ENCODE measurements at places on chromosomes 6 and 20. TPM values are rescaled to one million over a fixed set of nuclear protein-coding genes. Genes with fewer than 3 reads are reported as not detected.
A peak's percentile ranks its signal among the peaks of the same experiment; 100 is the strongest.

DNA sequence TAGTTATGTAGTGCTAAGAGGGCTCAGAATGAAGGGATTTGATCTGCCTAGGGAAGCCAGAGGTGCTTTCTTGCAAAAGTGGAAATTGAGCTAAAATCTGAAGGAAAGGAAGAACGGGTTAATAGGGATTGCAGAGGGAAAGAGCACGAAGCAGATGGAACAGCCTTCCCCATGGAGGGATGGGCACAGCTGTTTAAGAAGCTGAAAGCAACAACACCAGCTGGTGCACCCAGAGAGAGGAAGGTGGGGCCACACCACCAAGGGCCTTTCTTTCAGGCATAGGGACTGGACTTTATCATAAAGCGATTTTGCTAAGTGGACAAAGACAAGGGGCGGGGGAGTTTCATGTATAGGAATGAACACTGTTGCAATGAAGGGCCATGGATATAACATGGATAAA lies 65.8 kb upstream of the SNRPB2 start:
- no peak overlapping the region for H3K4me3 ChIP-seq
- H3K36me3 ChIP-seq = no peaks in the 10 kb centered on the region
- H3K27me3 ChIP-seq = no peaks in the 10 kb centered on the region
- no peaks in the 10 kb centered on the region for H3K4me1 ChIP-seq
- H3K27ac ChIP-seq = no peak overlapping the region

The MOCS1 gene
- 16.2 TPM for polyA plus RNA-seq

The TMEM170B gene
- 0.92 TPM for polyA plus RNA-seq

The LAMA4 gene
- polyA plus RNA-seq = 16.6 TPM

GRCh38 chr20:21289651-21290050 lies 13.5 kb upstream of the XRN2 start:
- H3K27me3 ChIP-seq = no peaks in the 10 kb centered on the region
- H3K4me1 ChIP-seq = no peaks in the 10 kb centered on the region
- H3K27ac ChIP-seq = no peak overlapping the region
- H3K4me3 ChIP-seq = no peak overlapping the region

DNA sequence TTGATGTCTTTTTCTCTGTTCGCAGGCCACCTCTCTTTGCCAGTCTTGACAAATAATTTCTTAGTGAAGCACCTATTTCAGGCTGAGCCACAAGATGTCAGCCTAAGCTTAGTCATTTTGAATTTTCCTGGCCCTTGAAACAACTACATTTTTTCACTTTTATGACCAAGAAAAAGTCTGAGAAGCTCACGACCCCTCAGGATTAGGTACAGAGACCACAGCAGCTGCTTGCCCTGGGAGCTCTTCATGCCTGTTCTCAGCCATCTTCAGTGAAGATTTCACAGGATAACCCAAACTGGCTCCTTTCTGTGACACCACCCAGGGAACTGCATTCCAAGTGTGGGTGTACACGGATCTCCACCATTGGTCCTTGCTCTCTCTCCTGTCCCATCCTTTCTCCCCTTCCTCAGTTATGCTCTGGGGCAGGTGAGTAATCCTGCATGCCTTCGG lies 38.4 kb upstream of the SPTLC3 start:
- DNase-seq = no peak
- no peak overlapping the region for H3K4me3 ChIP-seq
- H3K4me1 ChIP-seq = no peaks in the 10 kb centered on the region
- H3K36me3 ChIP-seq = no peaks in the 10 kb centered on the region
- no peaks in the 10 kb centered on the region for H3K27me3 ChIP-seq

DNA sequence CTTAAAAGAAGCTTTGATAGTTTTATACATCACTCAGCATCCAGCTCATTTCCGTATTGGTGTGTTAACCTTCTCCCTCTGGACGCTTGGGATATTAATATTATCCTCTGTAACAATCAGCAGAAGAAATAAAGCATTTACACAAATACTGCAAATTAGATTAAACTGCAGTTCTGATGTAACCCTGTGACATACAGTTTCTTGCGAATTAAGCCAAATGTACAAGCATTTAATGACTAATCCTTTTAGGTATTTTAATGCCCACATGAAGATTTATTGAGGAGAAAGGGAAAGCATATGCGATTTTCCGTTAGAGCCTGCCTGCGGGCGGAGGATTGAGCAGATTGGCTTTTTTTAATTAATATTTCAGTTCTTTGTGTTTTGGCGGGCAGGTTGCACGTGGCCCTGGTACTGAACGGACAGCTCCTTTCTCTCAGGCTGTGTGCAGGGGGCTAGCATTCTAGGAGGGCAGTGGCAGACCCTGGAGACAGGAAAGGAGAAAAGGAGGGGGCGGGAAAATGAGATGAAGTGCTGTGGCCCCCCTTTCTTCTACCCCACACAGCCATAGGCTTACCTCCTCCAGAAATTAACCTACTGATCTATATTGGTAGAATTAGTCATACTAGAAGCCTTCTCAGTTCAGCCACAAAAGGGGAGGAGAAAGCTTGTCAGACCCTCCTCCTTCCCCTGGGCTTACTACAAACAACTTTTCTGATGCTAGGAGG lies 14.1 kb upstream of the TFAP2D start:
- DNase-seq = no peak
- H3K36me3 ChIP-seq = no peaks in the 10 kb centered on the region
- no peaks in the 10 kb centered on the region for H3K4me1 ChIP-seq
- H3K27ac ChIP-seq = no peak overlapping the region
- H3K27me3 ChIP-seq = no peaks in the 10 kb centered on the region

The COMMD7 gene
- 46.8 TPM for polyA plus RNA-seq

DNA sequence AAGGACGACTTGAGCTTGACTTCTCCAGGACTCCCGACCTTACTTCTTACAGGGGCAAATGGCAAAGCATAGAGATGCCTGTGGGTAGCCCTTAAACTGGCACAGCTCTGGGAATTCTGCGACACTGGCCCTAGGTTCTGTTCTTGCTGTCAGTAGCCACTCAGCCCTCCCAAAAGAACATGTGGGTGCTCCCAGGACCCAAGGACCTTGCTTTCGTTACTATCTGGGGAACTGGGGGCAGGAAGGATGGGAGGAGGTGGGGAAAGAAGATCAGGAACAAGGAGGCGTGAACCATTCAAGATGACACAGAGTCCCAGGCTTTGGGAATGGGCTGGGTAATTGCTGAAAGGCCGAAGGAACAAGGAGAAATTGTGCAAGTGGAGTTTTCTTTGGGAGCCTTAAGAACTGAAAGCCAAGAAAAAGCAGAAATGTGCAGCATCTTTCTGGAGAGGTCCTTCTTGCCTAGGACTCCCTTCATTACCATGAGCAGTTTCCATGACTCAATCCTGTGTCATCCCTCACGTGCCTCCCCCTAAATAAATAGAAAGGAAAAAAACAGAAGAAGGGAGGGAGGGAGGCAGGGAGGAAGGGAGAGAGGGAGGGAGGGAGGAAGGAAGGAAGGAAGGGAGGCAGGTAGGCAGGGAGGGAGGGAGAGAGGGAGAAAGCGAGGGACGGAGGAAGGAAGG lies 284.6 kb upstream of the FOXQ1 start:
- no peak overlapping the region for H3K27ac ChIP-seq
- no peak overlapping the region for H3K4me3 ChIP-seq
- no peaks in the 10 kb centered on the region for H3K36me3 ChIP-seq
- no peaks in the 10 kb centered on the region for H3K27me3 ChIP-seq
- DNase-seq = no peak
- H3K4me1 ChIP-seq = no peaks in the 10 kb centered on the region

GRCh38 chr6:110055387-110055735 lies 77.2 kb downstream of the GPR6 start:
- no peaks in the 10 kb centered on the region for H3K27me3 ChIP-seq
- no peak overlapping the region for H3K4me3 ChIP-seq
- no peak overlapping the region for H3K27ac ChIP-seq
- H3K4me1 ChIP-seq = no peaks in the 10 kb centered on the region
- DNase-seq = no peak

DNA sequence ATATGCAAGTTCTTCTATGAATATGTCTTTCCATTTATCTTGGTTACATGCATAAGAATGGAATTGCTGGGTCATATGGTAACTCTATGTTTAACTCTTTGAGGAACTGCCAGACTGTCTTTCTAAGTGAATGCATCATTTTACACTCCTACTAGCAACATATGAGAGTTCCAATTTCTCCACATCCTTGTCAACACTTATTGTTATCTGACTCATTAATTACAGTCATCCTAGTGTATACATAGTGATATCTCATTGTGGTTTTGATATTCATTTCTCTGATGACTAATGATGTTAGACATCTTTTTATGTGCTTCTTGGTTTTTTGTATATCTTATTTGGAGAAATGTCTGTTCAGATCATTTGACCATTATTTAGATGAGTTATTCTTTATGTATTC lies 96.7 kb upstream of the LAMP5 start:
- no peak for DNase-seq
- no peak overlapping the region for H3K27ac ChIP-seq
- no peak overlapping the region for H3K4me3 ChIP-seq
- H3K27me3 ChIP-seq = no peaks in the 10 kb centered on the region
- H3K4me1 ChIP-seq = no peaks in the 10 kb centered on the region

The B3GAT2 gene
- polyA plus RNA-seq = 0.23 TPM

The OR12D3 gene
- polyA plus RNA-seq = not detected

GRCh38 chr6:28709478-28710349 lies 184.0 kb downstream of the GPX5 start:
- H3K36me3 ChIP-seq = no peaks in the 10 kb centered on the region
- H3K27me3 ChIP-seq = peaks cover 14% of the 10 kb centered on the region
- H3K4me1 ChIP-seq = no peaks in the 10 kb centered on the region
- no peak overlapping the region for H3K27ac ChIP-seq

The BHLHE23 gene
- polyA plus RNA-seq = not detected

The RNF182 gene
- 0.06 TPM for polyA plus RNA-seq

DNA sequence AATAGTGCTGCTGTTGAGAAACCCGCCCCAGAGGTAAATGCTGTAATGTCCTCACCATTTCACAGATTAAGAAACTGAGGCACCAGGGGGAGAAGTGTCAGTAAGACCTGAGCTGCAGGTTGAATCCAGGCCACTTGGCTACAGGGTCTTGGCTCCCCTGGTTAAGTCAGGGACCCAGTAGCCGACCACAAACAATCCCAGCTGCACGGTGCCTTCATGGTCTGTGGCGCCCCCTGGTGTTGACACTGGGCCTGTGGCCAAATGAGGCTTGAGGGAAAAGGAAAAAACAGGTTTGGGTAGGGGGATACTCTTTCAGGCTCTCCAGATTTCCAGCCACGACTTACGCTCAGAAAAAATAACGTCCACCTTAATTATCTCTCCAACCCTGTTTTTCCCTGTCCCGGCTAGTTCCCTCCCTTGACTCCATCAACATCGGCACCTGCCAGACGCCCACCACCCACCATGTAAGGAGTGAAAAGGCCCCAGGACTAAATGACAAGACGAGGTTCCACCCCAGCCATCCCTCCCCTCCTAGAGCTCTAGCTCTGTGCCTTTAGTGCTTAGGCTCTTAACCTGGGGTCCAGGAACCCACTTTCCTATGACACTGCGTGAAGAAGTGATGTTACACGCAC lies 47.7 kb upstream of the POLR1H start:
- no peaks in the 10 kb centered on the region for H3K36me3 ChIP-seq
- no peak for DNase-seq
- H3K27ac ChIP-seq = no peak overlapping the region
- peaks cover 5% of the 10 kb centered on the region for H3K27me3 ChIP-seq
- no peaks in the 10 kb centered on the region for H3K4me1 ChIP-seq
- H3K4me3 ChIP-seq = no peak overlapping the region

DNA sequence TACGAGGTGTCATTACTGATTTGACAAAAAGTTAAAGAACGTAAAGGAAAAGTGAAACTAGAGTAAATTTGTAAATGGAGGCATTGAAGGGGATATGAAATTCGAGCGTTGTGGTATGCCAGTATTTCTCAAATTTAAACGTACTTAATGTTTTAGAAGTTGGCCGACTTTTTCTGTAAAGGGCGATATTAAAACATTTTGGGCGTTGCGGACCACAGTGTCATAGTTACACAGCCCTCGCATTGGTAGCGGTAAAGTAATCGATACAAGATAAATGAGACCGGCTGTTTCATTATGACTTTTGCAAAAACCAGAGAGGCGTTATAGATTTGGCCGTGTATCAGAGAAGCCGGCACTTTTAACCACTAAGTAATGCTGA lies 39.6 kb downstream of the OR2B2 start:
- peak overlapping the region; percentile 4 for H3K4me3 ChIP-seq
- peak overlapping the region; percentile 47 for H3K27ac ChIP-seq
- peaks cover 68% of the 10 kb centered on the region for H3K27me3 ChIP-seq
- peaks cover 14% of the 10 kb centered on the region for H3K4me1 ChIP-seq
- H3K36me3 ChIP-seq = no peaks in the 10 kb centered on the region
- no peak for DNase-seq

The DEFB124 gene
- polyA plus RNA-seq = not detected

DNA sequence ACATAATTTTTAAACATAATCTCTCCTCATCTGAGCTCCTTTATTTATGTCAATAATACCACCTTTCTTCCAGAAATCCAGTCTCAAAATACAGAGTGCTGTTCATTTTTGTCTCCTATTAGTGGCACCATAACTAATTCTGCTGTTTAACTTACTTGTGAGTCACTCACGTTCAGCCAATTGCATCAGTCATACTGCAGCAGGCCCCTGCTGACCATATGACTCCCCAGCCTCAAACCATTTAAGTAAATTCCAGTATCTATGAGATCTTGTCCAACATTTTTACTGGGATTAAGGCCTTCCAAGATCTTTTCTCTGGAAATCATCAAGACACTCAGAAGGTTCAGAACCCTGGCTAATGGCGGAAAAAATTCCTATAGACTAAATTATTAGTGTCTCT lies 982.2 kb upstream of the MAP3K7 start:
- H3K4me1 ChIP-seq = no peaks in the 10 kb centered on the region
- DNase-seq = no peak
- H3K27me3 ChIP-seq = no peaks in the 10 kb centered on the region
- H3K4me3 ChIP-seq = no peak overlapping the region
- H3K27ac ChIP-seq = no peak overlapping the region

The THBS2 gene
- polyA plus RNA-seq = 1.8 TPM

DNA sequence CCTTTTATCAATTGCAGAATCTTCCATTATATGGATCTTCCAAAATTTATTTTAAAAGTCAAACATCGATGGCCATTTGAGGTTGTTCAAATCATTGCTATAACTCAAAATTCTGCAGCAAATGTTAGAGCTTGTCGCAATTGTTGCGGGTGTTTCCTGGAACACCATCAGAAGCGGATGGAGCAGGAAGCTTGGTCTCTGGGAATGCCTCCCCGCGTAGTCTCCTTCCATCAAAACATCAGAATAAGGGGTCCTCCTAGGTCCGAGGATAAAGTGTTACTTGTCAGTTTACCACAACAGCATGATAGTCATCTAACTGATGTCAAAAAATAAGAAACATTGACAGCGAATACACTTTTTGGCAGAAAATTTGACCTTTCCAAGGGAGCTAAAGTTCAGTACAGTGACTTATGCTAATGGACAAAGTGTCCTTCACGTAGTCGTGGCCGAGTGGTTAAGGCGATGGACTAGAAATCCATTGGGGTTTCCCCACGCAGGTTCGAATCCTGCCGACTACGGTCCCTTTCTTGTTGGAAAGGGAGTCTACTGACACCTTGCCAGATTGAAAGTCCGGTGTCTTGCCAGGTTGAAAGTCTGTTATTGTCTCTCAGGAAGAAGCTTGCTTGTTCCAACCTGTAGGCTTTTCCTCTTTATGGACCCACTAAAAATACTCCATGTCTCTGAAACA lies 59.0 kb upstream of the ZNF184 start:
- no peak for DNase-seq
- H3K36me3 ChIP-seq = no peaks in the 10 kb centered on the region
